ENCODE measurements at places on chromosomes 5 and 9.
A peak's percentile ranks its signal among the peaks of the same experiment; 100 is the strongest.

DNA sequence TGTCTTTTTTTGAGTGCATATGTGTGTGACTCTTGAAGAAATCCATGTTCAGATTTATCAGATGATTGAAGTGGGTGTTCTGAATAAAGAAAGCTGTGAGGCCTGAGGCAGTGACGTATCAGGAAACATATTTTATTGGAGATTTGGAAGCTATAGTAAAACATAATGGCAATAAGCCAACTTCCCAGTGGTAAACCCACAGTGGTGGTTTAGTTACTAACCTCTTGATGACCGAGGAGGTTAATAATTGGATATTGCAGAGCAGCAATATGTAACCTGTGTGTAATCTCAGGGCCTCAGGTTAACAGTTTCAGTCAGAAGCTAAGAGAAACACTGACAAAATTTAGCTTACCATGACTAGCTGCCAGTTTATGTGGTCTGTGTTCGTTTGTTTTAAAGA, 6.9 kb downstream of the RGMB start:
- DNase-seq: no peak

- DNase-seq: no peak
Observed at GRCh38 chr5:36744773-36745589, 131.6 kb upstream of the NIPBL start.

- no peak for DNase-seq
Observed at GRCh38 chr9:13022756-13023155, 247.9 kb downstream of the LURAP1L start.

- no peak for DNase-seq
Observed at GRCh38 chr5:18098691-18099090, 464.4 kb downstream of the TAF11L14 start.

GRCh38 chr9:128214571-128215490, 11.7 kb downstream of the DNM1 start:
- DNase-seq: no peak

DNA sequence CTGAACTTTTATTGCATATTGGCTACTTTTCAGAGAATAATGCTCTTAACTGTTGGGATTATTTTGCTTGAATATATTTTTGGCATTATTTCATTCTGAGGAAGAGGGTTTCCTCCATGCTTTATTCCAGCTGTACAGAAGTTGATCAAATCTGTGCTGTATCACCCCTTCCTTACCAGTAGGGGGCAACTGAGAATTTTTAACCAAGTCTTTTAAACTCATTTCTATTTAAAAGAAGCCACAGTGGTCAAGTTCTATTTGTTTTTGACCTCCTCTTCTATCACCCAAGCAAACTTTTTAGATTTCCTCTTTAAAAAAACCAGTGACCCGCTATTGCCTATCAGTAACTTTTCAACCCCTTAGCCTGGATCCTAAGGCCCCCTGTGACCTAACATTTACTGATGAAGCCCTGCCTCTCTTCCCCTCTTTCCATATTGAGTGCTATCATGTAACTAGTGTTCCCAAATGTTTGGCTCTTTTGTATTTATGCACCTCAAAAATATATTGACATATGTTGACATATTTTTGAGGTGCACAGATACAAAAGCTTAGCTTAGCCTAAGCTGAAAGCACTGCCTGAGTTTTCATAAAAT, 80.6 kb downstream of the FBXO4 start:
- DNase-seq: no peak

GRCh38 chr5:73596705-73597328, 29.2 kb upstream of the ARHGEF28 start:
- no peak for DNase-seq

- DNase-seq: no peak
Observed at GRCh38 chr9:106557996-106558667, 304.8 kb upstream of the ZNF462 start.

- no peak for DNase-seq
Observed at GRCh38 chr9:126945682-126946081, 31.1 kb downstream of the RALGPS1 start.

- DNase-seq: no peak
Observed at GRCh38 chr9:72188232-72188631, 39.0 kb downstream of the GDA start.

- DNase-seq: no peak
Observed at GRCh38 chr9:101094686-101095085, 66.2 kb downstream of the PLPPR1 start.

DNA sequence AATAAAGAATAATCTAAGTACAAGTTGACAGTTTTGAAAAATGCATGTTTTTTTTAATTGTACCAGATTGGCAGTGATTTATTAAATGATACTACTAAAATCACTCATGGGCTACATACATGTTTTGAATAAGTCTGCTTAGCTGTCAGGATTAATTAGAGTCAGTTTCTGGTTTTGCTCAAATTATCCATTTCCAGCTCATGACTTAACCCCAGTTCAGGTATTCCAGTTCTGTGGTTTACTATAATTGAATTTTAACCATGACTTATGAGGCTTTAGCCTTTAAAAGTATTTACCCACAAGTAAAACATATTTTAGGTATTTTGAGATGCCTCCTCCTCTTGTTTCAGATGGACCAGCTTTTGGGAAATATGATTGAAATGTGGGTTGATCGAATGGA, 17.8 kb upstream of the LRRC70 start:
- DNase-seq: no peak

- DNase-seq: no peak
Observed at GRCh38 chr9:75803130-75803529, 87.3 kb upstream of the PCSK5 start.

DNA sequence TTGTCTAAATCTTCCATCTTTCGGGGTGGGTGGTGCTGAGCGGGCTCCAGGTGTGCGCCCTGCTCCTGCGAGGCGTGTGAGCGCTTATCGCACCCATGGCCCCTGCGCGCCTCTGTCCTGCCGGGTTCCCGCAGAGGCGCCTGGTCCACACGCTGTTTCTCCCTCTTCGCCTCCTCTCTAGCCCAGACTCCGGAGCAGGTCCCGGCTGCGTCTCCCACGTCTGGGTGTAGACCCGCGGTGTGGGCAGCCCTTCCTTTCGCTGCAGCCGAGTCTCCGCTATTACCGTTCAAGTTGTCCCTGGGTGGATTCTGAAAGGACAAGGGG, 40.5 kb upstream of the PLEKHG4B start:
- DNase-seq: no peak

DNA sequence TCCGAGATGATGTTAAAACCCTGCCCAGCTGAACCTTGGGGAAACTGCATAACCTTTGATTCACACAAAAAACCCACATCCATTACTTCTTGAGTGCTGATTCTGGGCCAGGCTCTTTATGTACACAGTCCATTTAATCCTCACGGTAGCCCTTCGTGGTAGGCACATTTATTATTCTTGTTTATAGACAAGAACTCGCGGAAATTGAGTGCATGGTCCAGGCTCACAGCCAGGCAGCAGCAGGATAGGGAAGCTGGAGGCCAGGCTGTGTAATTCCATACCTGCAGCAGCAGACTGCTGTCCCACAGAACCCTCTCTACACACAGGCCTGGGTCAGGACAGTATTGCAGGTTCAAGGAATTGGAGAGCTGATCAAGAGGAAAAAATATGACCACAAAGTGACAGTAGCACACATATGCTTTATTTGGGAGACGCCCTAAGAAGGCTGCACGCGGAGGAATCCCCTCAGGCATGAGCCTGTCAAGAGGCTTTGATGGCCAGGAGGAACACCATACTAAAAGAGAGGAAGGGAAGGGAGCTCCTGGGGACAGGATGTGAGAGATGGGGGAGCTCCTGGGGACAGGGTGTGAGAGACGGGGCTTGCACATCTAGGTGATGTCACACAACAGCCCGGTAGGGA, 28.4 kb upstream of the FAM120A start:
- no peak for DNase-seq

DNA sequence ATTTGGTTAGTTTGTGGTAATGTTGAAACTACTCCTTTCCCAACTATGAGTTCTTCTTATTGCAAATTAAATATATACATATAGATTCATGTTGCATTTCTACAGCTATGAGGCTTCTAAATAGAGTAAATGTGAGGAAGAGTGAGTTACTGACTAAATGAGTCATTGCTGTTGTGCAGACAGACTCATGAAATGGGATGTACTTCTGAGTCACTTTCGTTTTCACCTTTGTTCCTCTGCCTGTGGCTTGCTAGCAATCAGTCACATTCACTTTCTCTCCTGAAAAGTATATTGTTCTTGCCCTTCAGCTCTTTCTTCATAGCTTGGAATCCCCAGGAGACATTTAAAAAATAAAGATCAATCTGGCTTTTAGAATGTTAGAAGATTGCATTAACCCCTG, 295.5 kb upstream of the SMC2 start:
- no peak for DNase-seq

DNA sequence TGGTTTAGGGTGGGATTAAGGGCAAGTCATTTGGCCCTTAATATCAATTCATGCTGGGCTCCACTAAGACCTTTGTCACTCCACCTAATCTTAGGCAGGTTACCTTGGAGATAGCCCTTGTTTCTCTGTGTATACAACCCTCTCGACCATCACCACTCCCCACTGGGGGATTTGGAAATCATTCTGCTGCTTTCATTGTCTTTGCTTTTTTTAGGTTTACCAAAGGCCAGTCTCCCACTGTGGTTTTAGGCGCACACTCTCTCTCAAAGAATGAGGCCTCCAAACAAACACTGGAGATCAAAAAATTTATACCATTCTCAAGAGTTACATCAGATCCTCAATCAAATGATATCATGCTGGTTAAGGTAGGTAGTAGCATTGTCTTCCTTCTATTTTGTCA, 6.2 kb downstream of the GZMK start:
- no peak for DNase-seq

DNA sequence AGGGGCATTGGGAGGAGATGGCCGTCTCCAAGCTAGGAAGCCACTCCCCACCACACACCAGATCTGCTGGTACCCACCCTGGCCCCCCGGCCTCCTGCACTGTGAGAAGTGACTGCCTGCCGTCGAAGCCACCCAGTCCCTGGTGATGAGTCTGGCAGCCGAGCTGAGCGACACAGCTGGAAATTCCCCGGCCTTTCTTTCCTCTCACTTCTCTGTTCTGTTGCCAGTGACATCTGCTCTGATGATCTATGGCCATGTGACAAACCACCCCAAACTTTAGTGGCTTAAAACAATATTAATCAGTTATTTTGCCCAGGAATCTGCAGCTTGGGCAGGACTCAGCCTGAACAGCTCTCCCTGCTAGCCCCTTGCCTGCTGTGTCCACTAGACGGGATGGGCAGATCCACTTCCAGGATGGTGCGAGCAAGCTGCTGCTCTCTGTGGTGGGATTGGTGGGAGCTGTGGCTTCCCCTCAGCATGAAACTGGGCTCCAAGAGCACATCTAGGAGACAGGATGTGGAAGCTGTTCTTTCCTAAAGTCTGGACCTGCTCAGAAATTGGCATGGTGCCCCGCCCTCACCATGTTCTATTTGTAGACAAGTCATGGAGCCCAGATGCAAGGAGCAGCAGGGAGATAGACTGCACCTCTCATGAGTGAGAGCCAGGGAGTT, 211.2 kb downstream of the GADD45G start:
- no peak for DNase-seq

DNA sequence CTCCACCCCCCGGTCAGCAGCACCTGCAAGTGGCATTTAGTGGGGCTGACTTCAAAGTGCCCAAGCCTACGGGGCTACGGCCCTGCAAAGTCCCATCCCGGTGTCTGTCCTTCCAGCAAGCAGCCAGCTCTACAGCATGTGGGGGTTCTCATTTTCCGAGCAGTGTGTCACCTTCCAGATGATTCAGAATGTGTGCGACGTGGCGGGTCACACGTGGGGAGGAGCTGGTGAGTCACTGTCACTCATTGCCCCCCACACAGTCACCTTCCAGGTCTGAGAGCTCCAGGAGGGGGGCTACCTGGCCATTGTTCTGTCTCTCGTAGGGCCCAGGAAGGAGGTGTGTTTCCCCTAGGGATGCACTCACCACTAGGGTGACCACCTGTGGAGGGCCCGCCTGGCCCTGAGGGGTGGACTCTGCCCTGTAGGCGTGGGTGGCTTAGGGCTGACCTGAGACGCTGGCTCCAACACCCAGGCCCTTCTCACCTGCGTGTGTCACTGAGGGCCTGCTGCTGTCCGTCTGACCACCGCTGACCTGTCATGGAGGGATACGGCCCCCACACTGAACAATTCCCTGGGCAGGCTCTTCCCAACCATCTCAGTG, 70.2 kb downstream of the SEMA4D start:
- peak; percentile 49 for DNase-seq

DNA sequence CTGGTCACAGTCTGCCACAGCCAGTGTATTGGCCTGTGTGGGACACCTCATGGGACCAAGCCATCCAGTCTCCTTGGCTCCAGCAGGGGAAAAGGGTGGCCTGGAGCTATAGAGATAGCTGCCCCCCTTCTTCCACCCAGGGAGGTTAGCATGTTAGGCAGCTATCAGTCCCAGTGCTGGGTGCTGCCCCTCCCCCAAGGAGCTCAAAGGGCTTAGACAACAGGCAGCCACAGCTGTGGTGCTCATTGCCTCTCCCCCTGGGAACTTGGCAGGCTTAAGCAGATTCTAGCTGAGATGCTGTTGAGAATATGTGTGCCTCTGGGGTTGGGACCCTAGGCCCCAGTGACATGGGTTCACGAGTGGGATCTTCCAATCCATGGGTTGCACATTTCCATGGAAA, 226.0 kb upstream of the PTGER4 start:
- no peak for DNase-seq

- no peak for DNase-seq
Observed at GRCh38 chr5:141941307-141941706, 16.7 kb downstream of the PCDH12 start.

GRCh38 chr9:109033941-109034700, 20.8 kb upstream of the CTNNAL1 start:
- no peak for DNase-seq

Measured in activated T-helper 1 cell treated with Interleukin-2 at 50 U/mL for 16 hours (primary cell).